Uterus (tissue), 4 donors: ENCODE measurements at places on chromosomes 6 and 20.
A peak's percentile ranks its signal among the peaks of the same experiment; 100 is the strongest.

- DNase-seq, result no peak
Measured at GRCh38 chr6:31727034-31727716, 1.9 kb downstream of the DDAH2 start.

- DNase-seq, result no peak
Measured at GRCh38 chr6:3357678-3358077, 98.9 kb downstream of the PSMG4 start.

DNA sequence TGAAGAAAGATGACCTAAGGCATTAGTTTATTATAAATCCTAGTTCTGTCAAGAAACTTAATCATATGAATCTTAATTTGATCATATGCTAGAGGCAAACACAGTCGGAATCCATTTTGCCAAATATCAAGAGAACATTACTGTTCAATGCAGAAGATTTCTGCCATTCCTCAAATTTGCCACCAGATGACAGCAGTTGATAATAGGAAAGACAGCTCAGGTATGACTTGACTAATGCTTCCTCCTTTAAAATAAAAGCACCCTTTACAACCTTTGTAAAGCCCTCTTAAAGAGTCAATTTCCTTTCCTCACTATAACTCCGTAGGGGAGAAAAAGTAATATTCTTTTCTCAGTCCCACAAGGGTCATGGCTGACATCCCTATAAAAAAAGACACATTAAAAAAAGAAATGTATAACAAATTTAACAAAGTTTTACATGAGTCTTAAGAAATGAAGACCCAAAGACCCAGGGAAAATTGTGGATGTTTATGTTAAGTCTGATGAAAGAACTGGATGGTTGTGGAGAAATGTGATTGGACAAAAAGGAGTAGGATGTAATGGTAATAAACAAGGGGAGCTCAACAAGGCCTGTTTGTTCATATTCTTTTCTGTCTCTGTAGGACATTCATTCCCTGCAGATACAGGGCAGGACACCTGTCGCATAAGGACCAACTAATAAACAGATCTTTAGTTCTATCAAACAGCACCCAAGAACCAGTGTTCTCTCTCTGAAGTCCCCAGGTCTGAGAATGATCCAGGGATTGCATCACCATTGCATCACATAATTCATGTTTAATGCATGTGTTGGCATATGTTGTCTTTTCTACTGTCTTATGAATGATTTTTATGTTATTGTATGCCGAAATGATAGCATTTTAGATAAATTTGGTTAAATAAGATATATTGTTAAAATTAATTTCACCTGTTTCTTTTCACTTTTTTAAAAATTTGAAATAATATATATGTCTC is 23.0 kb upstream of the IL17A start:
- DNase-seq, result no peak

DNA sequence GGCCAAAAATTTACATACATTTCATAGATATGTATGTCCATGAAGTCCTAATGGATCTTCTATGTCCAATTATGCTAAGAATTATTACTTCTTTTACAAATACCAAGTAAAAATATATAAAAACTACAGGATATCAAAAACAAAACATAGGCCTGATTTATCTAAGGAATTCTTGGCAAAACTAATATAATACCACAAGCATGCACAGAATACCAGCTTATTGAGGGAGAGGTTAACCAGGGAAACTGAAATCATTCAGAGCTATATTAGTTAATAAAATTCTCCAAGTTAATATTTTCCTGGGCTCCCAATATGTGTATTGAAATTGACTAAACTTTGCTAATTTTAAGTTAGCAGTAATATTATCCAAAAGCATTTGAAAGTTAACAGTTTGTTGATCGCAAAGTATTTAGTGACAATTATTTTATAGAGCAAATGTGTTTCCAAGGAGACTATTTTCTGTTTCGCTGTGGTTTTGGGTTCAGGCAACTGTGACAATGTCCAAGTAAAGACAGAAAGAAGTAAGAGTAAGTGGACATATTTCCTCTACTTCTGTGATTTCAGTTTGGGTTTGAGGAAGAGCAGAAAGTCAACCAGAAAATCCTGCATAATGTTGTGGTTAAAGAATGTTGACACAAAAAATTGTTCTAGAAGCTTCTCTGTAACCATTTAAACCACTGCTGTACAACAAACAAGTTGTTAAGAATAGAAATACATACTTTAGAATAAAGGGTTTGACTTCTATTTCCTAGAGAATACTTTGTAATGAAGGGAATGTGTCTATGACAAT is 167.4 kb downstream of the COL21A1 start:
- no peak for DNase-seq

GRCh38 chr6:83429857-83430610 is 817 bp downstream of the ME1 start:
- DNase-seq, result no peak

- DNase-seq, result no peak
Measured at GRCh38 chr6:39933669-39934130, 562 bp downstream of the MOCS1 start.

GRCh38 chr6:34316431-34317171 is 67.8 kb upstream of the SMIM29 start:
- no peak for DNase-seq

GRCh38 chr20:10510216-10510615 is 75.1 kb downstream of the SLX4IP start:
- DNase-seq, result no peak

DNA sequence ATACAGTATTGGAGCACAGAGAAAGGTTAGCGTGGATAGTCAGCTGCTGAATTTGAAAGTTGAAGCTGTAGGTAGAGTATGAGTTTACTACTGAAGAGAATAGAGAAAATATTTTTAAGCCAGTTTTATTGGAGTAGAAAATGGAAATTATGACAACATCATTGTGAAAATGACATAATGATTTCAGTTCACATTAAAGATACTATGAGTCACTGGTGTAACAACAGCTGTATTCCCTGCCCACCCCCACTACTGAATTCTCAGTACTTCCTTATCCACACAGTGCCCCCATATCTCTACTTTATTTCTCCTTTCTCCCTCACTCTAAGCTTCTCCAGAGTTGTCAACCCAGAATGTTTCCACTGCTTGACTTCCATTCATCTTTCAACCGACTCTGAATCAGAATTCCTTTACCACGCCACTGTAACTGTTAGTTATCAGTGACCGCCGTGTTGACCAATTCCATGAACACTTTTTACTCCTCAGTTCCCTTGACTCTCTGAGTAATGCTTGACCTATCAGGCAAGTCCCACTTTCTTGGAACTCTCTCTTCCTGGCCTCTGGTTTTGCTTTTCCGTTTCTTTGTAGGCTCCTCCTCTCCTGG is 139.6 kb downstream of the AIG1 start:
- DNase-seq, result no peak

DNA sequence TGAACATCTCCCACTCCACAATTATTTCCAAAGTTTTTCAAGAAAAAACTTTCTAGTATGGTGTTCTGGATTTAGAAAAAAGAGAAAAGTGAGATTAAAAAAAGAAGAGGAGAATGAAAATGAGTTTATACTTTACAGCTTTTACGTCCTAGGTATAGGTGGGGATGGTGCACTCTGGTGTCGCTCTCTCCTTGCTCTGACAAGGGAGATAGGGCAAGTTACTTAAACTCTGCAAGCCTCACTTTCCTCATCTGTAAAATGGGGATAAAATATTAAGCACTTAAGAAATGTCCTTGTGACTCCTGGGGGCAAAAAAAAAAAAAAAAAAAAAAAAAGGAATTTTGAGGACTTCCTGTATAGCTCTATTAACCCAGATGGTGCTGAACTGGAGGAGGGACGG is 4.5 kb upstream of the MAS1 start:
- no peak for DNase-seq

- peak; percentile 72 for DNase-seq
Measured at GRCh38 chr20:2692036-2692885, at the start of gene EBF4. Gene EBF4 (plus strand): TSS chr20:2692780. CDS start chr20:2693646, 866 bp downstream.

- no peak for DNase-seq
Measured at GRCh38 chr6:135014353-135014832, 40.2 kb downstream of the HBS1L start.

DNA sequence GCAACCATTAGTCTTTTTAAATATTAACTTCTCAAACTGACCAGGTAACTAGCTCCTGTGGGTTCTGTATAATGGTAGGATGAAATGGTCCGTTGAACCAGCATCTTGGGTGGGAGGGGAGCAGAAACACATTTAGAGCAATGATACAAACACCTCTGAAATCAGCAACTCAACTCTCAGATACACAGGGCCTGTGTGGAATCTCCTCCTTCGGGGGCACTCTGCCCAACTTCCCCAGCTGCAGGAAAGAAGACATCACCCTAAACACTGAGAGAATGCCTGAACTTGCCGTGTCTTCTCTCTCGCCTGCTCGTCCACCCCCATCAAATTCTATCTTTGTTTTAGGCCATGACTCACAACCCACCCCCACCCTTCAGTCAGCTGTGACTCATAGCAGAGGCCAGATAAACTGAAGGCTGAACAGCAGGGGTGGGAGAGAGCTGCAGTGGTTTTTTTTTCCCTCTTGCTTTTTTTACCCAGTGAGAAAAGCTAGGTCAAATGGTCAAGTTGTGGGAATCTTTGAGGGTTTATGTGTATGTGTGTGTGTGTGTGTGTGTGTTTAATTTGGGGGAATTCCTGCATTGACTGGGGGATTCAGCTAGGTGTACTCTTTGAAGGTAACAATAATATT is 593.4 kb upstream of the JAG1 start:
- DNase-seq, result peak; percentile 71

- DNase-seq, result no peak
Measured at GRCh38 chr20:63473555-63474449, 1.3 kb upstream of the KCNQ2 start.

GRCh38 chr20:59526242-59527225 is 77.8 kb upstream of the PHACTR3 start:
- no peak for DNase-seq

DNA sequence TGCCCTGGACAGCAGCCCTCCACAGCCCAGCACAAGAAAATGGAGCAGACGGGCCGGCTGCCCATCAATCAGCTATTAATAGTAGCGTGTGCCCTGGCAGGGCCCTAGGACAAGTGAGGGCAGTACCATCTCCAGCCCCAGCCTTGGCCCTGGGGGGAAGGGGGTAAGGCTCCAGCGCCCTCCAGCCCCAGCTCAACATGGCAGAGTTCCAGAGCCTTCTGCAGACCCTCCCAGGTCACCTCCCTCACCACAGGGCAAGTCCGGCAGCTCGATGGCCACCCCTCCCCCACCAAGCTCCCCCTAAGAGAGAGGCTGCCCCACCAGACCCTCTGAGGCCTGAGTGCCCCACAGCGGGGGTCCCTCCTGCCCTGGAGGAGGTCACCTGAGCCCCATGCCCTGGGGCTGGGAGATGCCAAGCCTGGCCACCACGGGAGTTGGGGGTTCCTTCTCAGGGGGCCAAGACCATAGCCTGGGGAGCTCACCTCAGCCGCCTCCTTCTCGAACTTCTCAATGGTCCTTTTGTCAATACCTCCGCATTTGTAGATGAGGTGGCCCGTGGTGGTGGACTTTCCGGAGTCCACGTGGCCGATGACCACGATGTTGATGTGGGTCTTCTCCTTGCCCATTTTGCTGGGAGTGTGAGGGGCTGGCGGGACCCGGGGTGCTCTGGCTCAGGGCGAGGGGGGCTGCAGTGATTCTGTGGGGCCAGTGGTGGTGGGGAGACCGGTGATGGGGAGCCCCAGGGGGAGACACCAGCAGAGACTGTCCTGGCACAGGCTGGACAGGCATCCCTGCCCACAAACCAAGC is 1.5 kb downstream of the EEF1A2 start:
- no peak for DNase-seq

DNA sequence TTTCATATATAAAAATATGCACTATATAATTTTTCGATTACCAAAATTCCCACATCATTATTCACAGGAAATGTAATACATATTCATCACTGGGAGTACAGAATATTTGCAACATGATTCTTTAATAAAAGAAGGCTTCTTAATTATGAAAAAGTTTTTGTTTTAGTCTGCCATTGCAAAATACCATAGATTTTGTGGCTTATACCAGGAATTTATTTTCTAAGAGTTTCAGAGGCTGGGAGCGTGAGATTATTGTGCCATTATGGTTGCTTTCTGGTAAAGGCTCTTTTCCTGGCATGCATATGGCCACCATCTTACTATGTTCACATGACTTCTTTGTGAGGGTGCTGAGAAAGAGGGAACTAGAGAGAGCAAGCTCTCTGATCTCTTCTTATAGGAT is 306.9 kb upstream of the ADGRB3 start:
- no peak for DNase-seq

DNA sequence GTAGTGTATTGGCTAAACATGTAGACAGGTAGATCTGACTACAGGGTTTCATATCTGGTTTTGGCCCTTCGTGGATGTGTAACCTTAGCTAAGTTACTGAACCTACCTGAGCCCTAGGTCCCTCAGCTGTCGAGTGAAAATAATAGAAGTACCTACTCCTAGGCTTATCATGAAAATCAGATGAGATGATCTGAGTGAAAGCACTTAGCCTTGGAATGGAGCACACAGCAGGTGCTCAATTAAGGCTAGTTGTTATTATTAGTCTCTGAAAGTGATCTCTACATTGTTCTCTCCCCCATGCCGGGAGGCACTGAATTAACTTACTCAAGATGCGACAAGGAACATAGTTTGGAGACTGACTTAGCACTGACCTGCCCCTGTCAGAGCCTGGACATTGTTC is 174.7 kb upstream of the ZNF217 start:
- no peak for DNase-seq

- DNase-seq, result no peak
Measured at GRCh38 chr6:115969207-115969929, 91.3 kb downstream of the FRK start.

GRCh38 chr6:49082611-49083010 is 380.4 kb downstream of the MMUT start:
- no peak for DNase-seq

GRCh38 chr6:91276315-91276714 is 689.4 kb upstream of the MAP3K7 start:
- no peak for DNase-seq

GRCh38 chr6:6714118-6714897 is 125.8 kb downstream of the LY86 start:
- no peak for DNase-seq

DNA sequence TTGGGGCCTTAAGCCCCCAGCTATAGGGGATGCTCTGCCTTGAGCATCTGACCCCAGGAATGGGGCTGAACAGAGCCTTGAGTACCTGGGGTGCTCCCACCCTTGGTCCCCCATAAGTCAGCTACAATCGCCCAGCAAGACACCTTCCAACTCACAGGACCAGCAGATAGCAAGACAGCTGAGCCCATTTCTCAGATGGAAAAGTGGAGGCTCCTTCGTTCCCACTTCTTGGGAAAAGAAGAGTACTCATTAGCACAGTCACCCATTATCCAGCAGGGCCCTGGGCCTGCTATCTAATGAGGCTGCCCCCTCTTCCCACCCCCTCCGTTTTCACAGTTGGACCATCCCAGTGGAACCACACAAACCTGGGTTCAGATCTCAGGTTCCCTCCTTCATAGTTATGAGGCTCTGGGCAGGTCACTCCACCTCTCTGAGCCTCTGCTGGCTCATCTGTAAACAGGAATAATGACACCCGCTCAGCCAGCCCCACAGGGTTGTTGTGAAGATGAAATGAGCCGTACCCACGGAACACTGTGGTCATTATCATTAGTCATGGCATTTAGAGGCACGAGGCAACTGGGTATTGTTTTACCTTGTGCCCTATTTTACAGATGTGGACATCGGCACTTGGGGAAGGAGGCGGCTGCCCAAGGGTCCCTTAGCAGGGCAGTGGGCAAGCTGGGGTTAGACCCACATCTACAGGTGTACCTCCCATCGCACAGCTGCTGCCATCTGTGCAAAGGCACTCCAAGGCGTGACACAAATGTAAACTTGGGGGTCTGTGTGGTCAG is 4.5 kb downstream of the LPIN3 start:
- no peak for DNase-seq
